ENCODE measurements at places on chromosomes 1 and 21.

DNA sequence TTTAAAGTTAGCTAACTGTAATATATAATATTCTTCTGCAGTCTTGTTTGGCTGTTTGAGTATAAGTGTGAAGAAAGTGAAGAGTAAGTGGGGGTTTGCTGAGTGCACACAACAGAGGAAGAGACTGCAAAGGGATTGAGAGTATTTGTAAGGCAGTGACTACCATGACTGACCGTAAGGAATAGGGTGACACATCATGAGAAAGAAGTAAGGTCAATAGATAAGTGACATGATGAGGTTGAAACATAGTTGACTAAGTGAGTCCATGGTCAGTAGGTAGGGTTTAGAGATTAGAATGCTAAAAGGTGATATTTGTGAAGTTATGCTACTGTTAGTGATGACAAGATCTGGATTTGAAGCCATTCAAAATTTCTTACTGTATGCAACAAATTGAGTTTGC, 27.7 kb downstream of the WARS2 start:
- no peak for DNase-seq

DNA sequence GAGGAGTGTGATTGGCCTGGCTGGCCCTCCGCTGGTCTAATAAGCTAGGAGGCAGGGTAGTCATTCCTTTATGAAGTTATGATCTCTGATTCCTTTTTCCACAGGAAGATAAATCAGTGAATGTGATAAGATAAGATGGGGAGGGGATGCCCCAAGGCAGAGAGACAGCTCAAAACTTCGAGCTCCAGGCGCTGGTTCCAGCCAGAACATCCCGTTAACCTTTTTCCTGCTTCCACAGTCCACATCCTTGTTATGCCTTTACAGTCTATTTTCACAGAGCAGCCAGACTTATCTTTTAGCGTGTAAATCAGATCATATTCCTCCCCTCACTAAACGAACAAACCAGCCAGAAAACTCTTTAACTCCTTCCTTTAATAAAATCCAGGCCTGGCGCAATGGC, 38.5 kb upstream of the BMP8B start:
- DNase-seq: no peak

- DNase-seq: no peak
Measured at GRCh38 chr1:184272175-184272866, 114.5 kb upstream of the C1orf21 start.

GRCh38 chr21:36030581-36031189, 29.6 kb downstream of the SETD4 start:
- DNase-seq: no peak

DNA sequence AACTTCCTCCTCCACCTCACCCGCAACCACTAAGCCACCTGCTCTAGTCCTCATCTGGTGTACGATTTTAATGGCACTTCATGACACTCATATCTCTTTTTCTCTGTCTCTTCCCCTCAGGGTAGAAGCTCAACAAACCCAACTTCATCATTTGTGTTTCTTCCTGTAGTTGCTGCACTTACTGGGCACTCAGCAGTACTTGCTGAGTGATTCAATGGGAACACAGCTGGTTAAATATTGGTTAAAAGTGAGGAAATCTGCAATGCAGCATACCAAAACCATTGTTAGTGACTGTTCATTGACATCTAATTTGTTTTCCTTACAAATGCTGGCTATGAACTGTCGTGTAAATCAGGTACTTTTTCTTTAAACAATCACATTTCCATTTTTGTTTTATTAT, 541.1 kb upstream of the PRMT6 start:
- no peak for DNase-seq

GRCh38 chr1:189669846-189670245, 807.8 kb downstream of the BRINP3 start:
- no peak for DNase-seq

GRCh38 chr21:25465263-25465662, 142.0 kb downstream of the MRPL39 start:
- DNase-seq: no peak

GRCh38 chr1:21762022-21762404, 20.9 kb downstream of the USP48 start:
- DNase-seq: no peak

DNA sequence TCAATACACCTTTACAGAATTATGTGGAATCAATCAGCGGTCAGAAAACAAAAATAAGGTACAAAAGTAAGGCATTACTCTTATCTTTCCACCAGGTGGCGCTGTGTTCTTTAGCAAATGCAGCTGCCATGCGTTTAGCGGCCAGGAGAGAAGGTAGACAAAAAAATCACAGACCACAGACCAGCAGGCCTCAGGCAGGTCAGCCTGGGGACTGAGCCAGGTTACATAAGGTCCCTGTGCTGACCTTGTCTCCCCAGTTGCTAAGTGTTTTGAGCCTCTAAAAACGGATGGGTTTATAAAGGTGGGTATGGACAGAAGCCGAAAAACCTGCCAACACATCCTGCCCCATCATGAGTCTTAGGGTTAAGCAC, 2.8 kb downstream of the RGS16 start:
- DNase-seq: peak; percentile 50

GRCh38 chr1:17301767-17302166, 6.2 kb upstream of the PADI4 start:
- DNase-seq: no peak

GRCh38 chr21:32549886-32550285, 35.4 kb downstream of the TCP10L start:
- DNase-seq: no peak

- DNase-seq: no peak
Measured at GRCh38 chr1:97200595-97200994, 479.0 kb downstream of the PTBP2 start.

DNA sequence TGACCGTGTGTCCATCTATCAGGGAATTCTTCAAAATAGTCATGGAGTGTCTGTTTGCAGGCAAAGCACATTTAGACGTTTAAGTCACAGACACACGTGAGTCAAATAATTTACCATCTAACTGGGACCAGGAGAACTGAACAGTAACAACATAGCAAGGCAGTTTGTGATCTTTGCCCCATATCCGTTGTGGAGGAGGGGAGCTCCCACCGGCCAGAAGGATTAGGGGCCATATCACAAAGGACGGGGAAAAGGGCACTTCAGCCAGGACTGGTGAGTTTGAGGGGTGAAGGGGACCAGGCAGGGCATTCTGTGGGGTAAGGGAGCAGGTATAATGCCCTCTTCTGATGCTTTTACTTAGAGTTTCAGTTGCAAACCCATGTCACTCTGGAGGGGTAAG, 22.9 kb downstream of the ELAPOR1 start:
- no peak for DNase-seq

DNA sequence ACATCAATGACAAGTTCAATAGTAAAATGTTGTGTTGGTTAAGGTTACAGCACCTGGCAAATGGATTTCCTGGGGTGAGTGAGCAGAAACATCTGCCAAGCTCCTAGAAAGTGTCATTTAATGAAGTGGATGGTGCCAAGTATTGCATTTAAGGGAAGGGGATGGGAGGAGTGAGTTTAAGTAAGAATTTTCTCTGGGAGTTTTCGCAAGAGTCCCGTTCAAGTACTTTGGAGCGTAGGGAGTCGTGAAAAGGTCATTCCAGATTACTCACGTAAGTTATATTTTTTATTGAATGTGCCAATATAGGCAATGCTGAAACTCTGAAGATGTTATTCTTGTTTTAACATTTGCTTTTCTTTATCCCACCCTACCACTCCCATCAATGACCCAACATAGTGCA, 117.4 kb upstream of the RAB3GAP2 start:
- no peak for DNase-seq

- DNase-seq: peak; percentile 87
Measured at GRCh38 chr1:25608488-25609178, 8.0 kb upstream of the MAN1C1 start.

- DNase-seq: no peak
Measured at GRCh38 chr1:215529111-215529510, 38.0 kb upstream of the KCTD3 start.

DNA sequence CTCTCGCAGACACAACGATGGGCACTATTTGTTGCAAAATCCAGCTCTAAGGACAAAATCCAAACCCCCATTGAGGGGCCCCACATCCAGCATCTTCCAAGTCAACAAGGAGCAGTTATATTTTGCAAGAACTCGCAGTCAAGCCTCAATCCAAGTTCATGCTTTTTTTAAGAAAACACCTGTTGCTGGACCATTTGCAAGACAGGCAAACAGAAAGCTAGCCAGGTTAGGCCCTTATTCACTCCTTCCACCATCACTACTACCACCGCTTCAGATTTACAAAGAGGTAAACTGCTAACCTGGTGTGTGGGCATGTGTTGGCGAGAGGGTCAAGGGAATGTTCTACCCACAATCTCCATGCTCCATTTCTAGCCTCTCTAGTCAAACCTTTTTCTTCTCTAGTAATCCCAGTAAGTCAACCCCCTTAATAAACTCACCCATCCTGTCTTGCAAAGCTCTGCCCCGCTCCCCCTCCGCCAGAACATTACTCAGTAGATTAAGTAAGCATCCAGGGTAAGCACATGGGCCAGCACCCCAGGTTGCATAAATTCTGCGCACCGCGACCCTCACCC, 703 bp downstream of the ERI3 start:
- DNase-seq: no peak

- DNase-seq: no peak
Measured at GRCh38 chr1:247401310-247402119, 14.5 kb upstream of the NLRP3 start.

- no peak for DNase-seq
Measured at GRCh38 chr1:9559673-9560072, 20.4 kb downstream of the SLC25A33 start.

DNA sequence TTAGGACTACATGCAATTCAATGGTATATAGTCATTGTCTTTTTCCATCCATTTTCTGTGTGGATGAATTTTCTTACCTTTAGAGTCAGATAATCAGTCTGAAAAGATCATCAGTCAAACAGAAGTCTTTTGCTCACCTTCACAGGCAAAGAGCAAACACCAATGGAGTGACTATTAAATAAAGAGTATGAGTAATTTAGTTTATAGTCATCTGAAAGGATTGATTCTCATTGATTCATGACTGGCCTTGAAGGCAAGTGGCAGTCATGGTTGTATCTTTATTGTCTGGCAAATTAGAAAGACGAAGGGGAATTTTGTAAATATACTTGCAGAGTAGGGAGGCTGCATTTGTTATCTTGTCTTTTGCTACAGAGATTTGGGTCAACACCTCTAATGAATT, 89.9 kb downstream of the EPB41 start:
- DNase-seq: no peak

DNA sequence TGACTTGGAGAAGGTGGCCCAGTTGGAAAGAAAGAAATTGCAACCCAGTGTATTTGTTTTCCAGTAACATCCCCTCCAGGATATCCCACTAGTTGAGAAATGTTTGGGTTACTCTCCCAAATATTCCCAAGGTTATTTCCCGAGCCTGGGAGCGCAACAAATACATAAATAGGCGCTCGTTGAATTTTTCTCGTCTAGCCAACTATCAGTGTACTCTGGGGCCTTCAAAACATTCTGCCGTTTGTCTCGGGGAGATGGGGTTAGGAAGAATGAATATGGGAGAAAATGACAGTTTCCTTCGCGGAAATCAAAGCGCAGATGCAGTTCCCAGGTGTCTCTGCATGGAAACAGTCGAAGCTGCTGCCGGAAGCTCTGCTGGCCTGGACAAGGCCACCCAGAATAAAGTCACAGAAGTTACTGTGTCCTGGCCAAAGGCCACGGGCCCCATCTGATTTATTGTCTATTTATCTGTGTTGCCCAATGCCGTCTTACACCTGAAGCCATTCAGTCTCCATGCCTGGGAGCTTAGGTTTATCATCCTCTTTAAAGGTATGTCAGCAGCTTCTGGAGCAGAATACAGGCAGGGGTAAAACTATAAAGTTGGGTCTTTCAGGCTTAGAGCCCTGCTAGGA, 1.0 kb downstream of the C1orf115 start:
- DNase-seq: no peak

GRCh38 chr21:41369105-41369919, 7.5 kb downstream of the MX2 start:
- DNase-seq: peak; percentile 36

- no peak for DNase-seq
Measured at GRCh38 chr21:42429856-42430255, 26.2 kb downstream of the UBASH3A start.

DNA sequence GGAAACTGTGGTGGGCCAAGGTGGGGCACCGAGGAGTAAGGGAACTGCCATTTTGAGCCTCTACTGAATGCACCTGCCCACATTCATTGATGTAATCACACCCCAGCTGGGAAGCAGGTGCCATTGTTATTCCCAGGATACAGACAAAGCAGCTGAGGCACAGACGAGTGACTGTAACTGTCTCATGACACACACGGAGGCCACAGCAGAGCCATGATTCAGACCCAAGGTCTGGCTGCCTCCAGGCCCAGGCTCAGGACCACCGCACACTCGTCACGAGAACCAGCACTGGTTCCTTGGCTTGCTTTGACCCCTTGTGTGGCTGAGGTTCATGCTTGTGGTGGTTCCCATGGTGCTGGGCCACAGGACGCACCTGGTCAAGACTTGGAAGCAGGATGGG, 45.6 kb upstream of the CLIC4 start:
- DNase-seq: no peak

DNA sequence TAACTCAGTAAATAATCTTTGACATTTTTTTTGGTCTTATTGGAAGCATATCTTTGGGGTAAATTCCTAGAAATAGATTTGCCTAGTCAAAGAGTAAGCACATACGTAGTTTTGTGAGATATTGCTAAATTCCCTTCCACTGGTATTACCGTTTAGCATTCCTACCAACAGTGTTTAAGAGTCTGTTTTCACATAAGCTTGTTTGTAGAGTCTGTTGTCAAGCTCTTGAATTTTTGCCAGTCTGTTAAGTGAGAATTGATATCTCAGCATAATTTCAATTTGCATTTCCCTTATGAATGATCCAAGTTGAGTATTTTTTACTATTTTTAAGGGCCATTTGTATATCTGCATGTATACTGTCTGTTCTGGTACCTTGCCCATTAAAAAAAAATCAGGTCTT, 37.0 kb upstream of the MPC2 start:
- DNase-seq: no peak

GRCh38 chr1:78536427-78536826, 45.7 kb downstream of the PTGFR start:
- DNase-seq: no peak

- no peak for DNase-seq
Measured at GRCh38 chr1:10680487-10680886, 116.0 kb downstream of the CASZ1 start.

GRCh38 chr1:51753969-51754368, 124.6 kb downstream of the NRDC start:
- DNase-seq: no peak
